ENCODE measurements at places on chromosomes 13 and 19.

- DNase-seq, result no peak
Measured at GRCh38 chr19:30540761-30541160, 168.6 kb downstream of the ZNF536 start.

- DNase-seq, result peak; percentile 88
Measured at GRCh38 chr13:103883164-103883563, 816.9 kb upstream of the SLC10A2 start.

DNA sequence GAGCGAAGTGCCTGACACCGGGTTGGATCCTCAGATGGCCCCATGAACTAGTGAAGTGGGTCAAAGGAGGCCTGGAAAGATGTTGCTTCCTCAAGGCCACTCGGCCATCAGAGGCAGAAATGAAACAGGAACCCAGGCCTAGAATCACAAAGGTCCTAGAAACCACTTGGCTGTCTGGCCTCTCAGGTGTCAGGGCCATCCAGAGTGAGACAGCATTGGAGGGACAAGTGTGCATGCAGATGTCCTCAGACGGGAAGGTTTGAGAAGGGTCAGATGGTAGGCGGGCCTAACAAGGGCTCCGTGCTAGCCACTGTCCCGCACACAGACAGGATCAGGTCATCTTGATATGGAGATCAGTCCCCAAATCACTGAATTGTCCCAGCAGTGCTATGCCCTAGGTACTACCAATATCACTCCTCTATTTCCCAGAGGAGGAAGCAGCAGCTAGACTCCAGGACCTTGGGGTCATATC lies 14.3 kb downstream of the CCDC97 start:
- DNase-seq, result no peak

- no peak for DNase-seq
Measured at GRCh38 chr13:91017669-91018053, 329.8 kb upstream of the MIR17HG start.

DNA sequence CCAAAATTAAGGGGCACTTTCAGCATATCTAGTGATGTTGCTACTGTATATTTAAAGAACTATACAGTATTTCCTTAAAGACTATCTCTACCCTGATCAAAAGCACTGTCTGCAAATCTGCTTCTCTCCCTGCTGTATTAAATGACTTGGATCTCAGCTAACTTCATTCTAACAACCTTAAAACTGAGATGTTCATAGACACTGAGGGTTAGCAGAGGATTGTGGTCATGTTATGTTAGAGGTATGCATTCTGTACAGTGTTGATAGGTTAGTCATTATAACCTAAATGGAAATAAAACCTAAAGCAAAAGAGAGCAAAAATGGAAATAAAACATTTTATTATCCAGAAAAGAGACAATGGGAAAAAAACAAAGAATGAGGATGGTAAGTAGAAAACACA lies 9.9 kb downstream of the GPR183 start:
- DNase-seq, result no peak

GRCh38 chr13:30615866-30616541 lies 1.7 kb upstream of the USPL1 start:
- no peak for DNase-seq

DNA sequence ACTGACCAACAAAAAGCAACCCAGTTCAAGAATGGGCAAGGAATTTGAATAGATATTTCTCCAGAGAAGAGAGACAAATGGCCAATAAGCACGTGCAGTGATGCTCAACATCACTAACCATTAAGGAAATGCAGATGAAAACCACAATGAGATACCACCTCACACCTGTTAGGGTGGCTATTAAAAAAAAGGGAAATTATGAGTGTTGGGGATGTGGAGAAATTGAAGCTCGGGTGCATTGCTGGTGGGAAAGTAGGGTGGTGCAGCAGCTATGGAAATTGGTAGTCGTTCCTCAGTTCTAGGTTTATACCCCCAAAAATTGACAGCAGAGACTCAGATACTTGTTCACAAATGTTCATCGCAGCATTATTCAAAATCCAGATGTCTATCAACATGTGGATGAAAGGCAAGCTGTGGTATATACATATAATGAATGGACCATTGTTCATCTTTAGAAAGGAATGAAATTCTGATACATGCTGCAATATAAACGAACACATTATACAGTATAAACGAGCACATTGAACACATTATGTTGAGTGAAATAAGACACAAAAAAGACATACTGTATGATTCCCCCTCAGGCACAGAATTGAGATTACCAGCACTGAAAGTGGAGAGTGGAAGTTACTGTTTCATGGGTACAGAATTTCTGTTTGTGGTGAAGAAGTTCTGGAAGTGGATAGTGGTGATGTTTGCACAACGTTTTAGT lies 927 bp downstream of the CHAMP1 start:
- DNase-seq, result no peak

DNA sequence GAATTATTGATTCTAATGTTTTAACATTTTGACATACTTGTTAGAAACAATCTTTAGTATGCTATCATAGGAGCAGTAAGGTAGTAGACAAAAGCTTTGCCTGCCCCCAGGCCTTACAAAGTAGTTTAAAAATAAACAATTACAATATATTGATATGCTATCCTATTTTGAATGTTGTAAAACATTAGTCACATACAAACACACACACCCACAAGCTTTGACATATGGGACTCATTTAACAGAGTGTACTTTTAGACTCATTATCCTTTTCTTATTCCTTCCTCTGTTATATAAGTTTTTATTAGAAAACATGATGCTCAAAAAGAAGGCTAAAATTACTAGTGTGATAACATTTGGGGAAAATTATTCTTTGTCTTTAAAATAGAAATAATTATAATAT lies 33.5 kb downstream of the UCHL3 start:
- DNase-seq, result no peak

DNA sequence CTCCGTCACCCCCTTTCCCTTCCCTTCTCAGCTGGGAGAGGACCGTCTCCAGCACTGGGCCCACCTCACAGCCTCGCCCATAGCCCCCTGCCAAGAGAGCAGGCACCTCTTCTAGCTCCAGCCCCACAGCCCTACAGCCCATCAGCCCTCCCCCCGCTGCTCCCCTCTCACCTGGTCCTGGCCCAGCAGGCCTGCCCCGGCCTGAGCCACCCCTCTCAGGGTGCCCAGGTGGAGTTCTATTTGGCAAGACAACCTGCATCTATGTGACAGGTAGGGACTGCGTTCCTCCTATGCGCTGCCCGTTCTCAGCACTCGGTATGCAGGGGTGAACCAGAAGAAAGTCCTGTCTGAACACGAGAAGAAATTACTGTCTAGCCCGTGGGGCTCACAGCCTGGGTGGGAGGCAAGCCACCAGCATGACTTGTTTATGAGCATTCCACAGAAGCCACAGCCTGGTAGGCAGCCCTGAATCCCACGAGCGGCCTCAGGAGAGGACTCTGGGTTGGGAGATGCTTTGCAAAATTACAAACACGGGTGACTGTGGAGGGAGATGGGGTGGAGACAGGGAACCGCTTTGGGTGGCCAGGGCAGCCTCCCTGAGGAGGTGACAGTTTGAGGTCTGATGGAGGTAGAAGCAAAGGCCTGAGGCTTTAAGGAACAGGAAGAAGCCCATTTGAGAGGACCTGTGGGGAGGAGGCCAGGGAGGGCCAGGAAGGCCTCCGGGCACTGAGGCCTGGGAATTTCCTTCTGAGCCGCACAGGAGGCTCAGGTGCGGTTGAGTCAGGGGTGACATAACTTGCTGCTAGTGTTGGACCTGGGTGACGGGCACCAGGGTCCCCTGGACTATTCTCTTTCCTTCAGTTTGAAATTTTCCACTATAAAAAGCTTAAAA lies 1.2 kb upstream of the PLEKHF1 start:
- DNase-seq, result no peak

- DNase-seq, result peak; percentile 81
Measured at GRCh38 chr19:52690369-52691214, 44.3 kb downstream of the ZNF611 start.

DNA sequence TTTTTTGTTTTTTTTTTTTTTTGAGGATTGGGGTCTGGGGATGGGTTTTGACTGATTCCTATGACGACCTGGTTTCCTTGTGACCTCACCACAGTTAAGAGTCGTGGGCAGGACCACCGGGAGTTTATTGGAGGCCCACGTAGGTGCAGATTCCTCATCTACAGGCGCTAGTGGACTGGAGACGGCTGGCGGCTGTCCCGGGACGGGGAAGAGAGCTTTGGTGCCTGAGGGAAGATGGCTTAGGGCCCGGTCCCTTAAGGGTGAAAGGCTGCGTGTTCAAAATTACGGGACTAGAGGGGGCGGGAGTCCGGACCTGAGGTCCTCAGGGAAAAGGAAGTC lies 682 bp upstream of the TEAD2 start:
- no peak for DNase-seq

GRCh38 chr13:76925115-76925514 lies 23.2 kb upstream of the ACOD1 start:
- DNase-seq, result no peak

DNA sequence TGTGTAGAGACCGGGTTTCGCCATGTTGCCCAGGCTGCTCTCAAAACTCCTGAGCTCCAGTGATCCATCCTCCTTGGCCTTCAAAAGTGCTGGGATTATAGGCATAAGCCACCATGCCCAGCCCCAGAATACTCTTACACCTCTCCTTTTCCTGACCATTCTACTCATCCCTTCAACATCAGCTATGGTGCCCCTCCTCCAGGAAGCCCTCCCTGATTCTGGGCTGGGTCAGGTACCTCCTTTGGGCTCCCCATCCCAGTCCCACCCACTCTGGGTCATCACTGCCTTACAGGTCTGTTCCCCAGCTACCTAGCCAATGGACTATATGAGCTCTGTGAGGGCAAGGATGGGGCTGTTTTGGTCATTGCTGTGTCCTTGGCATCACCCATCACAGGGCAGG lies 9.6 kb downstream of the TGFB1 start:
- no peak for DNase-seq

- no peak for DNase-seq
Measured at GRCh38 chr19:15758379-15758778, 20.6 kb downstream of the OR10H3 start.

GRCh38 chr19:13031917-13032623 lies 36.8 kb downstream of the NFIX start:
- DNase-seq, result no peak

DNA sequence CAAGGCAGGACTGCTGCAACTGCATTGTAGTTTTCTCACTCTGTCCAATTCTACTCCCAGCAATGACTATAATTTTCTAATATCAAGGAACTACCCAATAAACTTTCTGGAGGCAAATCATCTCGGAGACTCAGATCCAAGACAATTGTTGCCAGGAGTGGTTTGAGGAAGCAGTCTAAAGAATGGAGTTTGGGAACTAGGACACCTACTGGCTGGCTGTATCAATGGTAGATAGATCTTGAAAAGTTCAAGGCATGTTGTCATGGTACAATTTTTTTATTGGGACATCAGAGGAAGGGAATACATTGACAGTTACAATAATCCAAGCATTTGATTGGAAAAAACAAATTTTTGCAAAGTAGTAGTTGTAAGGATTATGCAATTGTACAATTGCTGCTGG lies 648.3 kb upstream of the SLITRK6 start:
- DNase-seq, result no peak

DNA sequence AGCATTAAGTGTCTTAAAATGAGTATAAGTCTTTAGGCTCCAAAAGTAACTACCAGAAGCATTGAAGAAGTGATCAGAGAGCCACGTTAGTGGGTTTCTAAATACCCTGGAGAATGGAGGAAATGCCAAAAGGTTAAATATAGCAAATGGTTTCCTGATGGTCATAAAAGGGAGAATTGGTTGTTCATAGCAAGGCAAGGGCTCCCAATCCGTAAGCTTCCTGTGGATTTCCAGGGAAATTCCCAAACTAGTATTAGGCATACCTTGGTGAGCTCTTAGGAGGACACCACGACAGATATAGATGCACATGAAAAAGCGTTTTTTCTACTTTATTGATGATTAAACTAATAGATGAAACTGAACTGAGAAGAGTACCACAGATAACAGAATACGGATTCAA lies 410.9 kb downstream of the FOXO1 start:
- no peak for DNase-seq

GRCh38 chr19:12913011-12913561 lies 6.0 kb downstream of the SYCE2 start:
- DNase-seq, result peak; percentile 33

DNA sequence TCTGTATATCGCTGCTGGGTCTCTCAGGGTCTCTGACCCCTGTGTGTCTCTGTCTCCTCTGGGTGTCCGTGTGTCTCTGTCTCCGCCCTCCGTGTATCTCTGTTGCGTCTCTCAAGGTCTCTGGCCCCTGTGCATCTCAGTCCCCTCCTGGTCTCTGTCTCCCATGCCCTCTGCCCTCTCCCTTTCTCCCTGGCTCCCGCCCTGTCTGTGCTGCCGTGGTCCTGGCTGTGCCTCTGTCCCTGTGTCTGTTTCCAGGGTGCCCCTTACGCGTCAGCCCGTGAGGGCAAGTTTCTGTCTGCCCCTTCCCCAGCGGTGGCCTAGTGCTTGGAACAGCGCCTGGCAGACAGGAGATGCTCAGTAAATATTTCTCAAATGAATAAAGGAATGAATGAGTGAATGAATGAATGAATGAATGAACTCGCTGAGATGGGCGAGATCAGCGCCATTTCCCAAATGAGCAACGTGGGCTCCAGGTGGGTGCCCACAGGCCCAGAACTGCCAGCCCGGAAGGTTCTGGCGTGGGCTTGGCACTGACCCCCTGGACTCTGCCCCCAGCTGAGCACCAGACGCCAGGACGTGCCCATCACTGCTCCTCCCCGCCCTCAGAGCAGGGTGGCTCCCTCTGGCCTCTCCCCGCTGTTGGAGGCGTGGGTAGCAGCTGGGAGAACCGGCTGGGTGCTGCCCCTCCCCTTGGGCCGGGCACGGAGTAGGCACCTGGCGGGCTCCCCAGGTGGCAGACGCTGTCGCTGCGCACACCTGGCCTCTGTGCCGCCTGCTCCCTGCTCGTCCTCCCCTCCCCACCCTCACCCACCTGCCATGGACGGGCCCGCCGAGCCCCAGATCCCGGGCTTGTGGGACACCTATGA lies at the start of gene SULT2B1:
Gene SULT2B1 (plus strand): TSS at position 736 of the 866 bp plus-strand sequence. CDS start 81 bp downstream, at position 817.
- DNase-seq, result no peak

- DNase-seq, result no peak
Measured at GRCh38 chr13:46775385-46776107, 21.4 kb downstream of the ESD start.

- DNase-seq, result no peak
Measured at GRCh38 chr19:48319647-48320541, 5.5 kb upstream of the EMP3 start.
